ENCODE measurements at places on chromosomes 16 and 17.

GRCh38 chr17:74877592-74878548 is 5.1 kb upstream of the FDXR start:
- DNase-seq = no peak

DNA sequence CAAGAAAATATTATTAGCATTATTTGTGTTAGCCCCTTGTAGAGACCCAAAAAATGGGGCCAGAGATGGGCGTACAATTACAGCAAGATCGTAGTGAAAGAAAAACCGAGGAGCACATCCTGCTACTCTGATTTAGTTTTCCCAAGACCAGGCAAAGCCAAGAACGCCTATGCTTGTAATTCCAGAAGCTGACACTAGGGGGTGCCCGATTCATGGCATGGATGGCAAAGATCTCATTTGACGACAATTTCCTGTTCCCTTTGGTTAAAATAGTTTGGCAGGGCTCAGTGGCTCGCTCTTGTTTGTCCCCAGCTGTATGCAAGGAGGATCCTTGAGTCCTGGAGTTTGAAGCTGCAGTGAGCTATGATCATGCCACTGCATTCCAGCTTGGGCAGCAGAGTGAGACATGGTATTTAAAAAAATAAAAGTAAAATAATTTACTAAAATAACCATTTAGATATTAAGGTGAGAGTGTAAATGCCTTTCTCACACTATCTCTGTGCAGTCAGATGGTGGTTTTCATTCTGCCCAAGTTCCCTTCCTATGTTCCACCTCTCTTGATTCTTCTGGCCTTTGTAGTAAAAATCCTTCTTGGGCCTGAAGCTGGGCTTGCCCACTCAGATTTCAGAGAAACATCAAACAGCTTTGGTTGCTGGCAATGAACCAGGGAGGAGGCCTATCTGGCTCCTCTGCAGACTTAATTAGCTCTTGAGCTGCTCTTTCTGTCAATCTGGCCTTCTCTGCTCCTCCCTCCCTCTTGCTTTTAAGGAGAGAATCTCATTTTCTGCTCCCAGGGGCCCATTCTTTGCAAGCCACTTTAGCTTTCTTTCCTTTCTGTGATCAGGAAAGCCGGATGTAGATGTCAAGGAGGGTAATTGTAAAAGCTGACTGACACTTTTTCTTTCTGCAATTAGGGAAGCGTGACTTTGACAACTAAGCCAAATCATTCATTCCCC is 31.2 kb downstream of the TMEM238L start:
- peak; percentile 15 for DNase-seq

DNA sequence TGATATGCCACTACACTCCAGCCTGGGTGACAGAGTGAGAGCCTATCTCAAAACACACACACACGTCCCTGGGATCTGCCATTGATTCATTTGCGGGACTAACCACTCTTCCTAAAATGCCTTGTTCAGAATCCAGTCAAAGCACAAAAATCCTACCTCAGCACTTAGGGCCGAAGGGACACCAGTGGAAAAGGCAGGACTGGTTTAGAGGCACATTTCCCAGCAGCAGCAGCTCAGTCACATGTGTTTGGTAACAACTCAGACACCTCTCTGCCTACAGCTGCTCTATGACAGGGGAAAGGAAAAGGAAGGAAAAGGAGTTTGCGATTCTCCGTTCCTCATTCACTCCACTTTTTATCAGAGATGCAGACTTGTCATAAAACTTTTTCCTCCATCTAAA is 12.2 kb downstream of the KNOP1 start:
- DNase-seq = no peak

DNA sequence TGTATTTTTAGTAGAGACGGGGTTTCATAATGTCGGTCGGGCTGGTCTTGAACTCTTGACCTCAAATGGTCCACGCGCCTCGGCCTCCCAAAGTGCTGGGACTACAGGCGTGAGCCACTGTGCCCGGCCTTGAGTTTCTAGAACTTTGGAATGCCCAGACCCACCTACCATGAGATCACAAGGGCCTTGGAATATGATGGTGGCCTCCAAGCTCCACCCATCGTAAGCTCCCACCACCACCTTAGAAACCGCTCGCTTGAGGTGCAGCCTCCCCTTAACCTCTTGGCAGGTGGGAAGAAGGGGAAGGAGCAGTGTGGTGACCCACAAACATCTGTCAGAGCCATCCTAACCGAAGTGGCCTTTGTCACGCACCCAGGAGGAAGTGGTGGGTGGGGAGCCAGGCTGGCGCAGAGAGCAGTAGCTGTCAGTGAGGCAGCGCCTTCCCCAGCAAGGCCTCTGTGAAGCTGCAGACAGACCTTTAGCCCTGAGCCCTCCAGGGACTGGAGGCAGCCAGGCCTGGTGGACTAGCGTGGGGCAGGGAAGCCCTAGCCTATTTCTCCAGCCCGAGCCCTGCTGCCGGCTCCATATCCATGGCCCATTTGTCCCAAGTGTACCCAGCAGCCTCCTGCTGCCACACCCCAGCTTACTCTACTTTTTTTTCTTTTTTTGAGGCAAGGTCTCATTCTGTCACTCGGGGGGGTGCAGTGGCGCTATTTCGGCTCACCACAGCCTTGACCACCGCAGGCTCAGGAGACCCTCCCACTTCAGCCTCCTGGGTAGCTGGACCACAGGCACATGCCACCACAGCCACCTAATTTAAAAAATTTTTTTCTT is 13.1 kb upstream of the SEPHS2 start:
- peak; percentile 93 for DNase-seq

- no peak for DNase-seq
These were observed 9.6 kb upstream of the UQCRC2 start for GRCh38 chr16:21943571-21943970.

- no peak for DNase-seq
These were observed 50.5 kb downstream of the SEC14L1 start for GRCh38 chr17:77191244-77191643.

DNA sequence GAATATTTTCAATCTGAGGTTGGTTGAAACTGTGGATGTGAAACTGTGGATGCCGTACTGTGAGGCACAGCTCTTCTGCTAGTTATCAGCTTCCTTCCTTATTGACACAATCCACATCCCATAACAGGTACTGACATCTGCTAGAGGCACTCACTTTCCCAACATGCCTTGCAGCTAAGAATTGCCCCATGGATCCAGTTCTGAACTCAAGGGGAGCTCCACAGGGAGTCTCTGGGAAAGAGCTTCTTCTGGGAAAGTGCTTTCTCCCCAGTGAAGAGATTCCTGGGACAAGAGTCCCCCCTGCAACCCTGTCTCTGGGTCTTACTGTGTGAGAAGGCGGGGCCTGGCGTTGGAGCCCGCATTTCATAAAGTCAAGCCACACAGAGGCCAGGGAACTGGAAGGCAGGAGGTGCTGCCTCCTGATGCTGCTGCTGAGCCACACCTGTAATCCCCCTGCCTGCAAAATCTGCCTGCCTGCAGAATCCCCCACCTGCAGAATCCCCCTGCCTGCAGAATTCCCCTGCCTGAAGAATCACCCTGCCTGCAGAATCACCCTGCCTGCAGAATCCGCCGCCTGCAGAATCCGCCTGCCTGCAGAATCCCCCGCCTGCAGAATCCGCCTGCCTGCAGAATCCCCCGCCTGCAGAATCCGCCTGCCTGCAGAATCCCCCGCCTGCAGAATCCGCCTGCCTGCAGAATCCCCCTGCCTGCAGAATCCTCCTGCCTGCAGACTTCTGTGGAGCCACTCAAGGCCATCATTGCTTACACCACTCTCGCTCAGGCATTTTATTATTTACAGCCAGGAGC is 305.4 kb downstream of the FOXL1 start:
- no peak for DNase-seq

DNA sequence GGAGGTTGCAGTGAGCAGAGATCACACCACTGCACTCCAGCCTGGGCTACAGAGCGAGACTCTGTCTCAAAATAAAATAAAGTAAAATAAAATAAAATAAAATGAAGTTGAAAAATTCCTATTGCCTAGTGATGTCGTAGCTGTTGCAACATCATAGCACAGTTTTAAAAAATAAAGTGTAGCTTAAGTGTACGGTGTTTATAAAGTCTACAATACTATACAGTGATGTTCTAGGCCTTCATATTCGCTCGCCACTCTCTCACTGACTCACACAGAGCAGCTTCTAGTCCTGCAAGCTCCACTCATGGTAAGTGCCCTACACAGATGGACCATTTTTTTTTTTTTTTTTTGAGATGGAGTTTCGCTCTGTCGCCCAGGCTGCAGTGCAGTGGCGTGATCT is 43.5 kb upstream of the MNT start:
- no peak for DNase-seq

GRCh38 chr16:57266531-57267260 is 17.8 kb downstream of the PLLP start:
- DNase-seq = peak; percentile 15

DNA sequence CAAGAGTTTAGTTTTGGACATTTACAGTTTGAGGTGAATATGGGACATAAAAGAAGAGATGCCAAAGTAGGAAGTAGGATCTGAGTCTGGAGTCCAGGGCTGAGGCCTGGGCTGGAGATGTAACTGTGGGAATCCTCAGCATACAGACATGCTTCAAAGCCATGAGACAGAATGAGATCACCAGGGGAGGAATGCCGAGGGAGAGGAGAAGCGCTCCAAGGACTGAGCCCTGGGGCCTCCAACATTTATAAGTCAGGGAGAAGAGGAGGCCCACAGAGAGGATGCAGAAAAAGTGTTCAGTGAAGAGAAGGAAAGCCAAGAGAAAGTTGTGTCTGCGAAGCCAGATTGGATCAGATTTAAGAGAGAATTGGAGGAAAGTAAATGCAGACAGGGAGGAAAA is 277.5 kb upstream of the MYOCD start:
- no peak for DNase-seq

DNA sequence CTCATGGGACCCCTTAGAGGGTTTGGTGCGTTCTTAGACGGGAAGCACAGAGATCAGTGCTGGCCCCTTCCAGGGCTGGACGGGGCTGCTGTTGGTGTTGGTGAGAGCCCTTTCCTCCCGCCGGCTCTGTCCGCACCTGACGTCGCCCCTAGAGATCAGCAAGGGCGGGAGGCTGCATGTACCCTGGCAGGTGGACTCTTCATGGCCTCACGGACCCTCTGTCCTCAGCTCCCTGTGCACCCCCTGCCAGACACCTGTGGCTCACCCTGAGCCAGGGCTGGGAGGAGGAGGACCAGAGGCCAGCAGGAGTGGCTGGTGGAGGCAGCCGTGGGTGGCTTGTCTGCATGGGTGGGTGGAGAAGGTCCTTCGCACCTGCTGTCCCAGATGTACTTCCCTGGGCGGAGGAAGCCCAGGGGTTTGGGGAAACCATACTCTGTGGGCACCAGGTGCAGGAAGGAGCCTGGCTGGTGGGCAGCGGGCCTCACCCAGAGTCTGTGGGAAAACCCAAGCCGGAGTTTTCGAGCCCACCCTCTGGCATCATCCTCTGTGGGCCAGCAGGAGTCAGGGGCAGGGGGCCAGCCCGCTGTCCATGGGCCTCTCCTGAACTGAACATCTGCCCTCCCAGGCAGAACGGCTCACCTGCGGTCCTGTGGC is 348.6 kb downstream of the SEC14L1 start:
- no peak for DNase-seq

GRCh38 chr16:87384162-87384874 is 742 bp upstream of the FBXO31 start:
- no peak for DNase-seq

- no peak for DNase-seq
These were observed 57.0 kb downstream of the CCDC57 start for GRCh38 chr17:82155606-82156005.

- DNase-seq = peak; percentile 24
These were observed 6.7 kb downstream of the CBX8 start for GRCh38 chr17:79789943-79790804.

- no peak for DNase-seq
These were observed 1.3 kb upstream of the MOSMO start for GRCh38 chr16:22006636-22007035.

DNA sequence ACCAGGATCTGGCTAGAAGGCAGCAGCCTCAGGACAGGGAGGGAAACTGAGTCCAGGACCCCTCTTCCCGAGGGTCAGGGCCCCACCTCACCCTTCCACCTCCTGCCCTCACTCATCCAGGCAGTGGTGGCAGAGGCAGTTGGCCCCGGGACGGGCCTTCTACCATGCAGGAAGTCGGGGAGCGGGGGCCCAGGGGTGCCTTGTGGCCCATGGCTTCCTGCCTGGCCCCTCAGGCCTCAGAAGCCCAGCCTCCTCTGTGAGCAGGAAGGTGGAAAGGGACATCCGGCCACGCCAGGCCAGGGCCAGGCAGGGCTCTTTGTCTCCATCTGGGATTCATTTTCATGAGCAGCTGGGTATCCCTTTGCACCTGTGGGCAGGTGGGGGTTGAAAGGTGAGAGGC is 58.5 kb downstream of the BAHCC1 start:
- no peak for DNase-seq

DNA sequence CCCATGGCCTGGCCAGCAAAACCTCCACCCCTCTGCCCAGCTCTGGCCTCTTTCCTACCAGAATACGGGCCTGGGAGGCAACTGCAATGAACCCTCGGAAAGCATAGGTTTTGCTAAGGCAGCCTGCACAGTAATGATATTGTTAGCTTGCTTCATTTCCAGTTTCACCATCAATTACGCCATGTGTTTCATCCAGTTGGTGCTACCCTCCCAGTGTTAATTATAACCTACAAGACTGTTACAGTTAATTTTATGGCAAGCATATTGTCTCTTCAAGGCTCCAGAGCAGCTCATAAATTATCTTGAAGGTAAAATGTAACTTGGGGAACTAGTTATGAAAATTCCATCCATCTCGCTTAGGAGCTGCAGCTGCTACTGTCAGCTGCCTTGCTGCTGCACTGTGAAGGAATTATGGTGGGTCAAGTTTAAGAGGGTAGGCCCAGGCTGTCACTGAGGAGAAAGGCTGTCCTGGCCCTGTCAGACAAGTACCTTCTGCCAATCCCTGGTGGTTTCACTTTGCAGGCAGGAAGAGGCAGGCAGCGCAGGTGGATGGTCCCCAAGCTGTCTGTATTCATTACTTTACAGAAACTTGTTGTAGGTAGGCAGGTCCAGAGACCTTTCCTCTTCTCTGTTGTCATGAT is 242.9 kb downstream of the FTO start:
- DNase-seq = no peak

GRCh38 chr16:64470916-64471315 is 650.9 kb downstream of the CDH11 start:
- no peak for DNase-seq

- no peak for DNase-seq
These were observed 33.2 kb upstream of the MPHOSPH6 start for GRCh38 chr16:82203198-82203597.

DNA sequence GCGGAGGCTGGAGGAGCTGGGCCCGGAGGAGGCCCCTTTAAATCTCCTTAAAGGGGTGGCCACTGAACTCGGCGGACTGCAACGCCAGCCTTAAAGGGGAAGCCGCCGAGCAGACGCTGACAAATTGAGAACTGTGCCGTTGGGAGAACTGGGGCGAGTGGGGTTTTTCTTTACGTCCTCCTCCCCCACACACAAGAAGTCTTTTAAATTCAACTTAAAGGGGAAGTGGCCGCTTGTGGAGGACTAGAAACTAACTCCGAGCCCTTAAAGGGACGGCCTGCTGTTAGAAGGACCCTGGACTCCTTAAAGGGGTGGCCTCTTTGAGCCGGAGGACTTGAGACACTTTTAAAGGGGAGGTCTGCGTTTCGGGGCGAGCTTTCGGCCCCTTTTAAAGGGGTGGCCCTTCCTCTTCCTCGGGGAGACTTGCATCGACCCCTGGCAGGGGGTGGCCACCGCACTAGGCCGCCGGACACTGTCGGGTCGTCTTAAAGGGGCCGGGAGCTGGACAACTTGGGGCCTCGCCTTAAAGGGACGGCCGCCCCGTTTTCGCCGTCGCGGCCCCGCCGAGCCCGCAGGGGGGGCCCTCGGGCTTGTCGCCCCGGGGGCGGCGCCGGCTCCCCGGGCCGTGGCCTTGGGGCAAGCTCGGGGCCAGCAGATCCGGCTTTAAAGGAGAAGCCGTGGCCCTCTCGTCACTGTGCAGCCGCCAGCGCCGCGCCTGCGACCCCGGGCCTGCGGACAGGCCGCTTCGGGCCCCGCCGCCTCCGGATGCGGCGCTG is 688 bp downstream of the FBRS start:
- no peak for DNase-seq
